Activated naive CD4-positive, alpha-beta T cell treated with anti-CD3 and anti-CD28 coated beads, Interleukin-2, amount 50 U/mL, for 16 hours (primary cell): ENCODE measurements at places on chromosomes 3 and 15.

DNA sequence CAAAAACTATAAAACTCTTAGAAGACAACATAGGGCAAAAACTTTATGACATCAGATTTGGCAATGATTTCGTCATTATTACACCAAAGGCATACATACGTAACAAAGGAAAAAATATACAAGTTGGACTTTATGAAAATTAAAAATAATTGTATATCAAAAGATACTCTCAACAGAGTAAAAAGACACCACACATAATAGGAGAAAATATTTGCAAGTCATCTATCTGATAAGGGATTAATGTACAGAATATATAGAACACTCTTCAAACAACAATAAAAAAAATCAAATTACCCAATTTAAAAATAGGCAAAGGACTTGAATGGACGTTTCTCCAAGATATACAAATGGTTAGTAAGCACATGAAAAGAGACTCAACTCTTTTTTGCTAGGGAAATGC, 77.5 kb downstream of the RPL39L start:
- DNase-seq, result no peak

DNA sequence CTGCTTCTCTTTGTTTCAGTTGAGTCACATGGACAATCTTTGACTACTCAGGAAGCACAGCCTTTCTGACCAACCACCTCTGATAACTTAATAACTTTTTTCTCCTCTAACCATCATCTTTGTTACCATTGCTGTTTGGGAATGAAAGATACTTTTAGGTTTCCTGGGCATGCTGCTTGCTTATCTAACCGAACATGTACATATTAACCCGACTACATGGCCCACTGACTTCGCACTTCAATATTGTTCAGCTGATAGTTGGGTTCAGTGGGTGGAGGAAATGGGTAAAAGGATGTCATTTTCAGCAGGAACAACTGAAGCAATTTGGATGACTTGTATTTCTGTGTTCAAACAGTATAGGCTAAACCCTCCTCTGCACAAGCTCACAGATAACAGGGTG, 214.3 kb downstream of the SQOR start:
- DNase-seq, result no peak

GRCh38 chr15:46644501-46645481, 1010.0 kb downstream of the SQOR start:
- DNase-seq, result no peak

DNA sequence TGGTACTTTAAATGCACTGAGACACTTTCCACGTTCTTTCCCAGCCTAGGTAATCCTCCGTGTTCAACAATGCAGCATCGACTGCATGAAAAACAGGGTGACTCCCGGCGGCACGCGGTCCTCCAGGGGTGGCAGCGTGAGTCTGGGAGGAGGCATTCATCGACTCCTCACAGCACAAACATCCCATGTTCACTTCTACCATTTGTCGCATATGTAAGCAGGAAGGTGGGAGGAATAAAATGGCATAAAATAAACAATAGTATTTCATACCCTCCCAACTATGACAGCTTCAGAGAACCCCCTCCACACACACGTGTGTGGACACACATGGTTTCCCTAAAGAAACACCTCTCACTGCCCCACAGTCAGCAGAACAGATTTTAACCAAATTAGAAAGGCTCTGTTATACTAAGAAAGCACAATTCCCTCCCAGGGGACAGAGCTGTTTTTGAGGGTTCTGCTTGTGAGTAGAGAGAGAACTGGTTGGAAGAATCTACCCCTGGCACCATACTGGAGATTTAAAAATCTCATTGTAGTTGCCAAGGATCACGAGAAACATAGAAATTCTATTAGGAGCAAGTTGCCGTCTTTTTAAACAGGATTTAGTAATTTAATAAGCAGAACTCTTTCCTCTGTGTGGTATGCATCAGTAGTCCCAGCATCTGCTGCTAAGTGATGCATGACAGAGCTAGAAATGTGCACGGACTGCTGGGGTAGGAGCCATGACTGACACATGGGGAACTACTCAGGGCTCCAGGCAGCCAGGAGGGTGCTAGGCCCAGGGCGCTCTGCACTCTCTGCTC, 6.0 kb downstream of the FAM43A start:
- no peak for DNase-seq

GRCh38 chr3:123949641-123950040, 11.4 kb downstream of the CCDC14 start:
- no peak for DNase-seq

DNA sequence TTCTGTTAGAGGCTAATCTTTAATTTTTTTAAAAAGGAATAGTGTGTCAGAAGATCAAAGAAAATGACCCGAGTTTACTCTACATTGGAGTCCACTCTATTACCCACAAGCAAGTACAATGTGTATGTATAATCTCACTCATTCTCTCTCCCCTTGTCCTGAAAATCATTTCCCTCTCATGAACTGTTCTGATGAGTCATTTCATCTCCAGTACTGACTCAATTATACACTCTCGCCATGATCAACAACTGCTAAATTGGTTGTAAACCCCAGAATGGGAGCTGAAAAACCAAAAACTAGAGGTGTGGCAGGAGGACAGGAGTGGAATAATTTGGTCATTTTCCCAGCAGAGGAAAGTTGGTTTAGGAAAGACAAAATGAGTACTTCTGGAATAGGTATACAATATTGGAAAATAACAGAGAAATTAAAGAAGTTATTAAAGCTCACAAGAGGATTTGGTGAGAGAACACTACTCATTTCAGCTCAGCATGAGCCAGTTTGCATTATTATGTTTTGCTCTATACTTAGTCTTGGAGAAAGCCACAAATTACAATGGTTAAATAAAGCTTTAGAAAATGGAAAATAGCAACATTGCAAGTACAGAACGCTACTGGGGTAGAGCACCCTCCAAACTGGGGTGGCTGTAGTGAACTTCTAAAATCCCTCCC, 144.3 kb upstream of the PFN2 start:
- no peak for DNase-seq

- DNase-seq, result no peak
Observed at GRCh38 chr3:52270252-52270754, 8.1 kb downstream of the WDR82 start.

DNA sequence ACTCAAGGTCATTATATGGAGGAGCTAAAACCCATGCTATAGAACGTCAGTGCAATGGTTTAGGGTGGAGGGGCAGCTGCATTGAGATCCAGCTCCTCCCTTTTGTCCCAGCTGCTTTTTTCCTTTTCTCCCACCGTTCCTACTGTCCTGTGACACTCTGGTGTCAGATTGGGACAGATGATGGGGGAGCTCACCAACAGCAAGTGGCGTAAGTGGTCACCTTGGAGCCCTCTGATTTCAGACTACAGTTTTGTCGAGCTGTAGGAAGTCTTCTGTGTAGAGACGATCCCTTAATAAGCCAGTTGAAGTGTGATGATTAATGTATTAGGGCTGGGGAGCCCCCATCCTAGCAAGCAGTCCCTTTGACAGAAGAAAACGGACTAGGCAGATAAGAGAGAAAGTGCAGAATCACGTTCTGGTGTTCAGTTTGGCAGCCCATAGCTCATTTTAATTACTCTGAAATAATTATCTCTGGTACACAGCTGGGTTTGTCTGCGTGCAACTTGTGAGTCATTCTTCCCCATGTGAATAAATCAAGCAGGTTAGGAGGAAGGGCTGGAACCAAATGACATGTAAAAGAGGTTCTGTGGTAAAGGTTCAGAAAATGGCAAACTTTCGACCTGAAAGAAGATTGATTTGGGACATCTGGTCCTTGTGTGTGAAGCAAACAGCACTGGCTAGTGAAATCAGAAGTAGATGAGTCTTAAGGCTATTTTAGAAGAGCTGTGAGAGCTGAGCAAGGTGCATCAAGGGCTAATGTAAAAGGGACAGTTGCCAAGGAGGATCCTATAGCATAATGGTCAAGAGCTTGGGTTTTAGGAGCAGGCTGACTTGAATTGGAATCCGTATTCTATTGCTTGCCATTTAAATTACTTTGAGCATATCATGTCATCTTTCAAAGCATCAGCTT, 241.4 kb downstream of the EDEM1 start:
- DNase-seq, result no peak

- peak; percentile 73 for DNase-seq
Observed at GRCh38 chr3:50320853-50321335, 1.7 kb downstream of the HYAL2 start.

- no peak for DNase-seq
Observed at GRCh38 chr15:63509056-63509954, 4.9 kb downstream of the USP3 start.

DNA sequence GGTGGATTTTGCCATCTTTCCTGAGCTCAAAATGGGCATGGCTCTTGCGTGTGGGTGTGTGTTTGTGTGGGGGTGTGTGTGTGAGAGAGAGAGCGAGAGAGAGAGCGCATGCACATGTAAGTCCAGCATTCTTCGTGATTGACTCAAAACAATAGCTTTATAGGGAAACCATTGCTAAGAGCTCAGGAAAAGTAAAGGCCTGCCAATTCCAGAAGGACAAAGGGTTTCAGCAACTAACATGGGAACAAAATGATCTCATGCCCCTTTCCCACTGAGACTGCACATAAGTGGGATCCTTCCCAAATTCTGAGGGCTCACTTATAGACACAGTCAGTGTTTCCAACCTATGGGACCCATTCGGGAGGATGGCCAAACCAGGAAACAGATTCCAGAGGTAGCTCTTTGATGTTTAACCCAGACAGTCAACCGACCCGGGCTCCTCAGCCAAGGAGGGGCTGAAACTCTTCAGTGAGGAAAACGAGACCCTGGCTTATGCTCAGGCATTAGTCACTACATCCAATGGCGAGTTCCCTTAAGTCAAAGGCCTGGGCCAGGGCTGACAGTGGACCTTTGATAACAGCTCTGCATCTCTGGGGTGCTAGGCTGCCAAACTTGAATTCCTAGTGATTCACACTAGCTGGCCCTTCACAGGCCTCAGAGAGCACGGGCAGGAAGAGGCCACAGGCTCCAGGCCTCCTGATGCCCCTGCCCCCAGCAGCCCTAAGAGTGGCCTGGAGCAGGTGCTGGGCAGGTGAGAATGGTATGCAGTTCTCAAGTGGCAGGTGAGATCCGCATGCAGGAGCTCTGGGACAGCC, 305.0 kb upstream of the C2CD4B start:
- no peak for DNase-seq

GRCh38 chr3:169980055-169980454, 13.4 kb downstream of the SEC62 start:
- DNase-seq, result no peak

DNA sequence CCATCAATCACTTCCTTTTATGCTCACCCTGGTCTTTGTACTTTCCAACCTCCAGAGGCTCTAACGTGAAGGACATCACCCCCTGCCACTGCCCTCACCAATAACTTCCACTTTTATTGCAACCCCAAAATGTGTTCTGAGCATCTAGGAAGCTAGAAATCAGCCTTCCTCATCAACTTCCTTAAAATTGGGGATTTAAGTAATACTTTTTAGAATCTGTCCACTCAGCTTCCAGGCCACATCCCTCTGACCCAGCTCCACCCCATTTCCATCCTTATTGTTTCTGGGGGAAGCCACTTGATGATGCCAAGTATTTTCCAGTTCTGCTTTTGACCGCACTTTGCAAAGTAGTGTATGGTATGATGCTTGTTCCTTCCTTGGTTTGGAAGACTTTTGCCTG, 73.5 kb upstream of the XCR1 start:
- no peak for DNase-seq

- no peak for DNase-seq
Observed at GRCh38 chr3:11201251-11202019, 47.1 kb downstream of the HRH1 start.

DNA sequence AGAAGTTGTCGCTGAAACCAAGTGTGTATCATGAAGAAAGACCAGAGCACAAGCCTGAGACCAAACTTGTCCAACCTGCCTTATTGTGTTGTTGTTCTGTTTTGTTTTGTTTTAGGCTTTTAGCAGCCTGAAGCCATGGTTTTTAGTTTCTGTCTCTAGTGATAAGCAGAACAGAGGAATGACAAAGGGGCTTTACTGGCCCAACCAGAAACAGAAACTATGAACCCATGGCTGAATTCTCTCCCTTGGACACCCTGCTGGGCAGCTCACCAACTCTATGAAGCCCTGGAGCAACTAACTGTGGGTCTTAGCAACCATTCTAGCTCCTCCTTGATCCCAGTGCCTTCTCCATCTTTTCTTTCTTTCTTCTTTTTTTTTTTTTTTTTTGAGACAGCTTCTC, 30.3 kb downstream of the HCLS1 start:
- no peak for DNase-seq

GRCh38 chr3:160569894-160570652, 4.7 kb upstream of the KPNA4 start:
- DNase-seq, result no peak

DNA sequence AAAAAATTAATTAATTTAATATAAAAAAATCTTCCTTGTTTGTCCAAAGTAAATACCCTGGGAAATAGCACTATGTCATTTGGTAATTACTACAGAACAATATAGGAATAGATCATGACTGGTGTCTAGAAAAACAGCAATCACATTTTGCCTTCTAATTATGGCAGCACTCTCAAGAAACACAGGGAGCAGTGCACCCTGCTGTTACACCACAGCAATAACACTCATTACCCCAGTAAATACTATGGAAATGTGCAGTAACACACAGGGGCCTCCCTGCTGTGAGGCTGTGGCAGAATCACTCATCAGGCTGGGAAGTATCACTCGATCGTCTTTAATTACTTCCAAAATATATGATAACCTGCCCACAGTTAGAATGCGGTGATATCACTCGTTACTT, 646.0 kb downstream of the TUSC7 start:
- DNase-seq, result no peak

- DNase-seq, result no peak
Observed at GRCh38 chr3:65288776-65289175, 601.0 kb upstream of the ADAMTS9 start.

GRCh38 chr3:51360806-51361205, 24.3 kb upstream of the MANF start:
- DNase-seq, result no peak

DNA sequence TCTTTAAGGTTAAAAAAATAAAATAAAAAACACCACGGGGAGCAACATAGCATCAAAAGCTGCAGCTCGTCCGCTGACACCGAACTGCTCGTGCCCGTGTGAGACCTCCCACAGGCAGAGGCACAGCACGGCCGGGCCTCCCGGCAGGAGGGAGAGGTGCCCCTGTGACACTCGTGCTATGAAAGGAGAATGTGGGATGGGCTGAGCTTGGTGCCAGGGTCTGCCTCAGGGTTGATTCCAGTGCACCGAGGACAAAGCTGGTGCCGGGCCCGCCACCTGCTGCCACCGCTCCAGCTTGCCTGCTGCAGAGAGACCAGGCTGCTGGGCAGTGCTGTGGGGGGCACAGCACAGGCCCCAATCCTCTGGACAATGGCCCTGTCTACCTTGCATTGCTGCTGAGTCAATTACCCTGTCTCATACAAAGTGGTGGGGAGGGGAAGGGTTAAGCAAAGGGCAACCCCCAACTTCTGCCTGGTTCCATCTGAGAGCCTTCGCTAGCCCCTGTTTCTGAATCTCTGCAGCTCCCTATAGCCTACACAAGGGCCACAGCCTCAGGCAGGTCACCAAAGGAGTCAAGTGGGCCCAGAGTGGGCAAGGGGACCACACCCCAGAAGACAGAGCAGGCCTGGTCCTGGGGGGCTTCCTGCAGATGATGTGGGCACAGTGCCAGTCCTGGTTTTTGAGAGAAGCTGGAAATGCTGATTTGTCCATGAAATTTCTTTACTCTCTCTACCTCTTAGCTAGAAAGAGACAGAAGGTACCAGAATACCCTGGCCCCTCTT, 74.0 kb upstream of the SNRPA1 start:
- DNase-seq, result no peak

- DNase-seq, result no peak
Observed at GRCh38 chr3:110656394-110657025, 415.1 kb upstream of the NECTIN3 start.
